ENCODE measurements at places on chromosomes 5 and 9.

- no peak for DNase-seq
Measured at GRCh38 chr5:77180167-77181081, 30.1 kb upstream of the PDE8B start.

DNA sequence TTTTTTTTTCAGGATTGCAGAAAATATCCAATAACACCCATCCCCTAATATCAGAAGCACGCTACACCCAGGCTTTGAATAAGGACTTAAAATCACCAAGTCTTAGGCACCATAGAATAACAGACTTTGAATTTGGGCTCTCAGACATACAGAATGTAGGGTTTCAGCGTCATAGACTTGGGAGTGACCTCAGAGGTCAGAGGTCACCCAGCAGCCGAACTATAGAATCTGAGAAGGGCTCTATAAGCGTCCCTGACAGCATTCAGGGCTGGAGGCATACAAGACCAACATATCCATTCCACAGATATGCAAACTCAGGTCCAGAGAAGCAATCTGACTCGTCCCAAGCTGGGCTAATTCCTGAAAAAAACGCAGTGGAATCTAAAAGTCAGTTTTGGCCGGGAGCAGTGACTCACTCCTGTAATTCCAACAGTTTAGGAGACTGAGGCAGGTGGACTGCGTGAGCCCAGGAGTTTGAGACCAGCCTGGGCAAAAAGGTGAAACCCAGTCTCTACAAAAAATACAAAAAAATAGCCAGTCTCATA, 34.7 kb downstream of the SLC6A7 start:
- no peak for DNase-seq

- DNase-seq: no peak
Measured at GRCh38 chr9:20419533-20419932, 202.8 kb downstream of the MLLT3 start.

DNA sequence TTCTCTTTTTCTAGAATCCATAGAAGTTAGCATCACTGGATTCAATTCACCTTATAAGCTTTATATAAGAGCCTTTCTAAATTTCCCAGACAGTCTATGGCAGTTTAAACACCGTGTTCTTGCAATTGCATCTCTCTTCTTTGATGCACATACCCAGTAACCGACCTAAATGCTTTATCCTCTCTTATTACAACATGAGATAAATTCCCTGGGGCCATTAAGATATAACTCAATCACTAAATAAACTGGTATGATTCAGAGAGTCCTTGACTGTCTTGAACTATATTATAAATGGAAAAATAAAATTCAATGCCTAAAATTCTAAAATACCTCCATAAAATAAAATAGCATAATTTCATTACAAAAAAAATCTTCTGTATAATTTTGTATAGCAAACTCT, 98.1 kb downstream of the DIRAS2 start:
- DNase-seq: no peak

DNA sequence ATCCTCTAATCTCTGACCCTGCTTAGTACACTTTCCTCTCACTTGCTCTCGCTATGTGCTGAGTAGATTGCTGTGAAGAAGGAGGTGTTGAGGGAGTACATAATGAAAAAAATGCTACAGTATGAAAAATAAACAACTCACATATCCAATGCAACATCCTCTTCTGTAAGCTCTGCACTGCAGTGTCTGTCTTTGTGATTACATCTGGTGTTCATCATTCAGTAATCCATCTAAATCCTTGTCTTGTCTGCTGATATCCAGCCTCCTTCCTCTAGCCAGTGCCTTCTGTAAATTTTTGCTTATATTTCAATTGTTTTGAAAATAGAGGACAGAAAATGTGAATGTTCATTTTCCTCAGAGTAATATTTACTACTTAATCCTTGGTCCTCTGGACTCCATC, 57.4 kb upstream of the CDH12 start:
- no peak for DNase-seq

DNA sequence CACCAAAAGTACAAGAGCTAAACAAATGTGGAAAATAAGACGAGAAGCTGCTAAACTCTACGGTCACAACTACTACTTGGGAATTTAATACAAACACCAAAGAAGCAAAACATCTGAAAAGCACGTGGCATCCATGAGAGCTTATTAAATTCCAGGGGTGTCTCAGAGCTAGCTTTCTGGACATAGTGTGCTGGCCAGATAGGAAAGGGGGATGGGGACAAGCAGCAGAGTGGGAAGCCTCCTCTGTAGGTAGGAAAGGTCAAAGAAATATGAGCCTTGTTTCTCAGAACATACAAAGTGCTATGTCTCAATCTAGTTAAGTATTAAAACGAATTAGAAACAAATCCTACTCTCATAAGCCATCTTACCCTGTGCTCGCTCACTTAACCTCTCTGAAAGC, 51.3 kb upstream of the GOLPH3 start:
- no peak for DNase-seq

DNA sequence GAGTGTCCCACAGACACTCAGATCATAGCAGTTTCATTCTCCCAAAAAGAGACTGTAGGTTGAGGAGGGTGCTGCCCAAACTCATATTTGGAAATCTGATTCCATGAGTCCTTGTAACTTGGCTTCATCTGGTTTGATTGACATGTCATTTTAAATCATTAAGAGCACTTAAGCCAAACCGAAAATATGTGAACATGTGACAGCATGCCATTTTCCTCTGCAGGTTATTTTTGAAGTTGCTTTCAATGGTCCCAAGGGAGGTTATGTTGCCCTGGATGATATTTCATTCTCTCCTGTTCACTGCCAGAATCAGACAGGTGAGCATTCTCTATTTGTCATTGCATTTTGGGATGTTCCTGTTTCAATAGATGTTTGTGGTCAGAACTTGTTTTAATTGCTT, 87.6 kb downstream of the MAMDC2 start:
- DNase-seq: no peak

DNA sequence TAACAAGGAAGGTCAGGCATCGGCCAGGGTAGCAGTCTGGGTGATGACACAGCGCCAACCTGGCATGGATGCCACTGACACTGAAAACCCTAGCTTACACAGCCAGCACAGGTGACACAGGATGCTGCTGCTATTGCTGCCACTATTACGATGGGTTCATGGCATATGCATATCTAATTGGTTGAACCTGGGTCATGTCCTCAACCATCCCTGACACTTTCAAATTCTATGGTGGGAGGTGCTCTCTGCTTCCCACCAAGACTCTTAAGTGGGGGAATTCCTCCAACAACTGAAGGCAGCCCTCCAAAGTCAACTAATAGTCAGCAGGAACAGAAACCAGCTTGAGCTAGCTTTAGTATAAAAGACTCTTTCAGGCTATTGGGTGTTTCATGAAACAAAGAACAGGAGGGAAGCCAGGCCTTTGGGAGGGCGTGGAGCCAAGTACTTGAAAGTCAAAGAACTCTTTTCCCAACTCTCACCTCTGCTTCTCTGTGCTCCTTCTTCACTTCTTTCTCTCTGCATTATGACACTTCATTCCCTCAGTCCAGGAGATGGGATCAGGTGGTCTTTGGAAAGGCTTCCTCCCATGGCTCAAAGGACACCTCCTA, 21.3 kb downstream of the PTTG1 start:
- DNase-seq: no peak

DNA sequence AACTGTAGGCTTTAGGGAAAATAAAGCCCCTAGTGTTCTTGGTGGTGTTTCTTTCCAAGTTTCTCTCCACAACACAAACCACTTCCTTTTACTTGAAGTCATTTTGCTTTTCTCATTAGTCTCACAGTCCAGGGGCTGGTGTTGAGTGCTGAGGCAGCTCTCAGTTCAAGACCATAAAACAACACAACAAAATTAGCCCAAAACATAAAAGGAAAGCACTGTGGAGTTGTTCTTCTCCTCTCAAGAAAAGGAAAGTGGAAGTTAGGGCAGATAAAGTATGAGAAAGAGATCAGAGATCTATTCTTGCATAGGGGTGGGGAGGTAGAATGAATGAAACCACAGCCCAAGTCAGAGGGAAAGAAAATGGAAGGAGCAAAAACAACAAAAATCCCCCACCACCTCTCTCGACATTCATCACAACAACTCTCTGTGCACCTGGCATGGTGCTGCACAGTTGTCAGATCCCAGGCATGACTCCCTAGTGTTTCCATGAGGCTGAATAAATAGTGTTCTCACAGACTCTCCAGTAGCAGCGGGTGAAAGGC, 569.9 kb downstream of the RAB3C start:
- no peak for DNase-seq

GRCh38 chr5:174198541-174198940, 153.0 kb downstream of the NSG2 start:
- DNase-seq: no peak

GRCh38 chr5:114056185-114056538, 305.7 kb upstream of the KCNN2 start:
- no peak for DNase-seq

DNA sequence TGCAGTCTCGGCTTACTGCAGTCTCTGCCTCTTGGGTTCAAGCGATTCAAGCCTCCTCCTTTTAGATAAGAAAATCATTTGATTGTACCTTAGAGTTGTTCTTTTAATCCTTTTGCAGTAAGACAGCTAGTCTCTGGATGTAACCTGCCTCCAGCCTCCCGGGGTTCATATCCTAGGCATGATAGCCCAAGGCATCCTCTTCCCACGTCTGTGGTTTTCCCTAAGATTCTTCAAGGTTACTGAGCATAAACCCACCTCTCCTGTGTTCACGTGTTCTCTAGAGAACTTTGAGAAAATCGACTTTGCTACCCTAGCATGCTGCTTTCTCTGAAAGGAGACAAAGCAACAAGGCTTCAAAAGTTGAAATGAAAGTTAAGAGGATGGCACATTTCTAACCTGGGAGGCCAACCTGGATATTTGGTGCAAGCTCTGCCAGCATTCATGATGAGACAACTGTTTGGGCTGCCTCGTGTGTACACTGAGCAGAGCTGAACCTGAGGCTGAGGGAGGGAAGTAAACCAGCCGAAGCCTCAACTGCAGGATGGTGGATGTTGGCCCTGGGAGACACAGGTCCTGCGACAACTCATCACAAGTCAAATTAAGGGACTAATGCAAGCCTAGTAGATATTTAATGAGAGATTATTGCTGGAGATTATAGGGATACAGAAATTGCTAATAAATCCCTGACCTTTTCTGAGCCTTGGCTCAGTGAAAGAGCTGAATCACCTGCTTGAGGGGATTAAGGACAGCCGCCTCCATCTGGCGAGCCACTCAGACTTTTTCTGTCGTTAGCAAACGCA, 261.8 kb downstream of the ARHGAP26 start:
- no peak for DNase-seq

- DNase-seq: no peak
Measured at GRCh38 chr9:120956862-120957261, 30.3 kb upstream of the TRAF1 start.

- DNase-seq: no peak
Measured at GRCh38 chr5:149100331-149100730, 37.5 kb upstream of the SH3TC2 start.

DNA sequence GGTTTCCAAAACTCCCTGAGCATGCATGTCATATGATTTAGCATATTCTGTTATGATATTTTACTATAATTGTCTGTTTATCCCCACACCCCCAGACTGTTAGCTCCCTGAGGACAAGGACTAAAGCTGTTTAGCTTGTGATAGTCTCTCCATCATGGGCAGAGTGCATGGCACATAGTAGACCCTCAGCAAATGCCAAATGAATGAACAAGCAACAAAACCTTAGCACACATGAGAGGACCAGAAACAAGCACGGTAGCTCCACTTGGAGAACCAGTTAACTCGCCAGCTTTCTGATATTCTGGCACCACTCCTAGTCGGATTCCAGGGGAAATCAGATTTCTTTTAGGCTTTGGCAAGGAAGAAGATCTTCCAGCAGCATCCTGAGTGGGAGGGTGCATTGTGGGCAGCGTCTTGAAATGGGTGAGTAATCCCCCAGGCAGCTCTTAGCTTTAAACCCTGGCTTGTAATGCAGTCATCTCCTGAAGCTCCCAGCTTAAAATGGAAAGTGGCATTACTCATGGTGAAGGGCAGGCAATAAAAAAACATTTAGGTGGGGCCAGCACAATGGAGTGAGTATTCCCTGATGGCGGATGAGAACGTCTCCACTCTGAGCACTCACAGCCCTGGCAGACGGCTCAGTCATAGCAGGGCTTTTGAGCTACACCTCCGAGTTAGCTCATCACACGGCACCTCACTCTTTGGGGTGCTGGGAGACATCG, 41.1 kb downstream of the FGF1 start:
- DNase-seq: no peak

DNA sequence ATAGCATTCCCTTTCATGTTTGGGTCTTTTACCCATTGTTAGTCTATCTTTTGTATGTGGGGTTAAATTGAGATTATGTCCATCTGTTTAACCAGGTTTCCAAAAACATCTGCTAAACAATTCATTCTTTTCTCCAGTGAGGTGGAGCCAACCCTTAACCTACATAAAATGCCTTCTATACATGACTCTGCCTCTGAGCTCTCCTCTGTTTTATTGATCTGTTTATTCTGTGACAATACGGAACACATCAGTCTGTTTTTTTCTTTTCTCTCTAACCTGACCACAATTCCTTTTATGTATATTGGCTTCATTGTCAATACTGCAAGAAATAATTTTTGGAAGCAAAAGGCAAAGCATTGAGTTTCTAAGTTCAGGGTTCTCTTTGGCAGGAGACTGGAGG, 9.9 kb upstream of the ARL15 start:
- no peak for DNase-seq

- DNase-seq: no peak
Measured at GRCh38 chr5:108093186-108093585, 288.7 kb downstream of the FBXL17 start.

- no peak for DNase-seq
Measured at GRCh38 chr9:109860521-109860920, 80.5 kb downstream of the PALM2AKAP2 start.

DNA sequence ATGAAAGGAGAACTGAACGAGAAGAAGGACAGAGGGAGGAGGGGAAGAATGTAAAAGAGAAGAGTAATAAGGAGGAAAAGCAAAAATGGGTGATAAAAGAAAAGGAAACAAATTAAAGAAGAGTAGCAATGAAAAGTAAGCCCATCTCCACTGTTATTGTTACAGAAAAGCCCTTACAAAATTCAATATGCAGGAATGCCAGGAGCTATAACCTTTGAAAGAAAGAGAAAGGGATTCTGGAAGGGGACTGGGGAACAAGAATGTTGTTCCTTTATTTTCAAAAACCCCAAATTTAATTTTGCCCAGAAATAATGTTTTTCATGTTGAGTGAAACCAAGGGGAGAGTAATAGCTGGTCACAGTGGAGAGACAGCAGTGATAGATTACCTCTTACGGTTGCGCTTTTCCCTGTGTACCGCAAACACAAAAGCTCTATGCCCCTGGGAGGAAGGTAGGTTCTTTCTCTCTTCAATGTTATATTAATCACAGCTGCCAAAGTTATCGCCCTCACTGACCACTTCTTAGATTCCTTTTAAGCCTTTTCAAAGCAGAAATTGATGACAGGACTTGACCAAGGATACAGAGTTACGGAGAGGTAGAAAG, 86.7 kb downstream of the BRINP1 start:
- DNase-seq: no peak

DNA sequence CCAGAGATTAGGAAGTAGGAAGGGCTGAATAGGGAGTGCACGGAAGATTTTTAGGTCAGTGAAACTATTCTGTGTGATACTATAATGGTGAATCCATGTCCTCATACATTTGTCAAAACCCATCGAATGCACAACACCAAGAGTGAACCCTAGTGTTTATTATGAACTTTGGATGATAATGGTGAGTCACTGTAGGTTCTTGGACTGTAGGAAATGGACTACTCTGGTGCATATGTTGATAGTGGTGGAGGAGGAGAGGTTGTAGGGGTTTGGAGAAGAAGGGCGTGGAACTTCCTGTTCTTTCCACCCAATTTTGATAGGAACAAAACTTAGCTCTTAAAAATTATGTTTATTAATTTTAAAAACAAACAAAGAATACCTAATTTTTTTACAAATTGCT, 14.3 kb downstream of the CTSL start:
- no peak for DNase-seq

- no peak for DNase-seq
Measured at GRCh38 chr5:102611312-102611711, 112.5 kb upstream of the SLCO6A1 start.

All from stimulated activated CD8-positive, alpha-beta memory T cell treated with anti-CD3 and anti-CD28 coated beads, Interleukin-4, amount 100 ng/mL, for 4 hours (primary cell).